Mesothelial cell of epicardium (in vitro differentiated cells): ENCODE measurements at places on chromosomes 2 and 18.
A peak's percentile ranks its signal among the peaks of the same experiment; 100 is the strongest.

- peaks cover 3% of the 10 kb centered on the region for H3K36me3 ChIP-seq
- peaks cover 4% of the 10 kb centered on the region for H3K4me1 ChIP-seq
- no peak overlapping the region for H3K27ac ChIP-seq
- no peaks in the 10 kb centered on the region for H3K27me3 ChIP-seq
Observed at GRCh38 chr2:190707726-190708125, 58.8 kb downstream of the NAB1 start.

DNA sequence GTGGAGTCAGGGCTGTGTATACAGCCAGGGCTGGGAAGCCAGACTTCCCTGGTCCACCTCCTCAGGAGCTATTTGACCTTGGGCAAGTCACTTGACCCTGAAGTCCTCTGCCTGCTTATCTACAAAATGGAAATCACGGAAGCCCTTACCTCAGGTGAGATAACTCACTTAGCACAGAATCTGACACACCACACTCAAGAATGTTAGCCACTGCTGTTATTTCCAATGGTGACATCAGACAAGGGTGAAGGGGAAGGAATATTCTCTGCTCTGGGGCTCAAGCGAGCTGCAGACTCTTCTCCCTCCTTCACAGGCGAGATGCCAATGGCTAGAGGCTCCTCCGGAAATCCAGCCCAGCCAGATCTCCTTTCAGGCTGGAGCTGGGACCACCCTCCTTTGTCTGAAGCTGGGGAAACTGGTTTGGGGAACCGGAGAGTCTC is 189.6 kb downstream of the HAUS1 start:
- no peak for DNase-seq
- H3K4me3 ChIP-seq: no peak overlapping the region
- H3K36me3 ChIP-seq: no peaks in the 10 kb centered on the region
- no peaks in the 10 kb centered on the region for H3K27me3 ChIP-seq
- H3K27ac ChIP-seq: no peak overlapping the region

DNA sequence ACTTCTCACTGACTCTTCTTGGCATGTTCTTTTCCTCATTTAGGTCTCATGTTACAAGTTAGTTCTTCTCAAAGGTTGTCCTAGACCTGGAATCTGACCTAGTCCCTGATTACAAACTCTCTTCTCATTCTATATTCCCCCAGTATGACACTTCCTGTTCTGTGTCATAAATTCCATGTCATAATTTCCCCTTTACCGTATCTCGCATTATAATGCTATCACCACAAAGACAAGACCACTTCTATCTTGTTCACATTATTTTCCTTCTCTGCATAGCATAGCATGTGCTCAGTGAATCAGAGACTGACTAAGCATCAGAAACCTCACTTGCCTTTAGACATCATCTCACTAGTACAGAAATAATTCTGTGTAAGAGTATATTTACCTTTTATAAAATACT is 63.6 kb upstream of the CAVIN2 start:
- H3K27me3 ChIP-seq: no peaks in the 10 kb centered on the region
- H3K27ac ChIP-seq: no peak overlapping the region
- no peaks in the 10 kb centered on the region for H3K36me3 ChIP-seq
- no peak overlapping the region for H3K4me3 ChIP-seq
- peaks cover 20% of the 10 kb centered on the region for H3K4me1 ChIP-seq

DNA sequence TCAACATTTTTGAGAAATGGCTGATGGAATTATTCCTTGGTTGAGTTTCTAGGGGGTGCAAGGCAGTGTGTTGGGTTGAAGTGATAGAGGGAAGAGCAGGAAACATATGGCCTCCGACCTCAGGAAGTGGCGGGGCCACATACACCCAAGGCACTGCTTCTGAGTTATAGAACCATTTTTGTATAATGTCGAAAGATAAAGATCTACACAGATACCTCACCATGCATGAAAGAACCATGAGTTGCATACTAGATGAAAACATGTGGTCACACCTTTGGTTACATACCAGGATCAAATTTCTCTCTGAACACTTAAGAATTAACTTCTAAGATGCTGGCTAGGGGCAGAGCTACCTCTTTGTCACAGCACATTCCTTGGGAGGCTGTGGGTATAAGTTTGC is 23.2 kb downstream of the LAMA3 start:
- no peaks in the 10 kb centered on the region for H3K27me3 ChIP-seq

DNA sequence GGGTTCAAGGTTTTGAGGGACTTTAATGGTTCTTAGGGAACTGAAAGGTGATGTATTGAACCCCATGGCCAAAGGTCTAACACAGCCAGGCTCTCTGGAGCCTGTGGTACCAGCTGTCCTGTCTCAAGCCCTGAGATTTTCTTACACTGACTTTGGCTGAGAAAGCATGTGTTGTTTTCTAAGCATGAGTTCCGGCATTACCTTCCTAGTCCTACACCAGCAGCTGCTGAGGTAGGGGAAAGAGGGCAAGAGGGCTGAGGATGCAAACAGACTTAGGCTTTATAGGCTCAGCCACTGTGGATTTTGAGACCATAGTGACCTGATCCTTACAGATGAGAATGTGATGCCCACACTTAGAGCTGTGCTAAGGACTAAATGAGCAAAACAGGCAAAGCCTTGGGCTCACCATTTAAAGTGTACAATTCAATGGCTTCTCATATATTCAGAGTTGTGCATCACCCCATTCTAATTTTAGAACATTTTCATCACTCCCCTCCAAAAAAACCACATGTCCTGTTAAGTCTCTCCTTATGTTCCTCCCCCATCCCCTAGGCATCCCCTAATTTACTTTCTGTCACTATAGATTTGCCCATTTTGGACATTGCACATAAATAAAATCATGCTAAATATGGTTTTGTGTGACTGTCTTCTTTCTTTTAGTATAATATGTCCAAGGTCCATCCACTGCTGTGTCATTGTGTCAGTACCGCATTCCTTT is 99.7 kb upstream of the OTOS start:
- H3K27ac ChIP-seq: no peak overlapping the region
- DNase-seq: no peak
- peaks cover 7% of the 10 kb centered on the region for H3K4me1 ChIP-seq
- no peaks in the 10 kb centered on the region for H3K27me3 ChIP-seq

DNA sequence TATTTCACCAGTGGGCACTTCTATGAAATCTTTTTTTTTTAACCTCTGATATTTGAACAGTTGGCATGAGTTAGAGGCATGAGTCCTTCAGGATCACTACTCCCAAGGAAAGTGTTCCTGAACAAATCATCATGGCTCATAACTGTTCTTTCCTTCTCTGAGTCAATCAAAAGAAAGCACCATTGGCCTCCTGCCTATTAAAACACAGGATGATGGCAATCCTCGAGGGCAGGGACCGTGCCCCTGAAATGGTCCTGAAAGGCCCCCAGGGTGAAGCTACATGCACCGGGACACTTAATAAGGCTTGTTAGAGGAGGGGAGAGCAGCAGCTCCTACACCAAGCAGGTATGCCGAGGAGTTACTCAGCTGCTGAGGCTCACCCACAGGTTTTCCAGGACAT is 43.5 kb downstream of the SLC14A2 start:
- H3K4me3 ChIP-seq: no peak overlapping the region
- H3K27me3 ChIP-seq: no peaks in the 10 kb centered on the region
- DNase-seq: no peak
- no peaks in the 10 kb centered on the region for H3K36me3 ChIP-seq
- no peaks in the 10 kb centered on the region for H3K4me1 ChIP-seq

DNA sequence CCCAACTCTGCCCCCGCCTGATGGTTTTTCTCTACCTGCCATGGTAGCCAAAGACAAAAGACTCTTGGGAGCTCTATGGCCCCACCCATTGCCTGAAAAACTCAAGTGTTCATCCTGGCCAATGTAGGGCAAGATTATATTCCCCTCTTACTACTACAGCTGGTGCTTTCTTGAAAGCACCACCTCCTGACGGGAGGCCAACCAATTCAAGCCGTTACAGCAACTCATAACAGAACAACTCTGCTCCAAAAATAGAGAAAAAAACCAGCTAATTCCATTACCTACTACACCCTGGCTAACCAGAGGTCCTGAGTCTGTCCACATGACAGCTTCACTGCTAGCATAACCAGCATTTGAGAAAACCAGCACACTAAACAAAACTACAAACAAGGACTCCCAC is 127.5 kb upstream of the GAREM1 start:
- no peaks in the 10 kb centered on the region for H3K36me3 ChIP-seq
- H3K27me3 ChIP-seq: peaks cover 3% of the 10 kb centered on the region
- H3K4me3 ChIP-seq: no peak overlapping the region
- no peaks in the 10 kb centered on the region for H3K4me1 ChIP-seq
- H3K27ac ChIP-seq: no peak overlapping the region
- DNase-seq: no peak

DNA sequence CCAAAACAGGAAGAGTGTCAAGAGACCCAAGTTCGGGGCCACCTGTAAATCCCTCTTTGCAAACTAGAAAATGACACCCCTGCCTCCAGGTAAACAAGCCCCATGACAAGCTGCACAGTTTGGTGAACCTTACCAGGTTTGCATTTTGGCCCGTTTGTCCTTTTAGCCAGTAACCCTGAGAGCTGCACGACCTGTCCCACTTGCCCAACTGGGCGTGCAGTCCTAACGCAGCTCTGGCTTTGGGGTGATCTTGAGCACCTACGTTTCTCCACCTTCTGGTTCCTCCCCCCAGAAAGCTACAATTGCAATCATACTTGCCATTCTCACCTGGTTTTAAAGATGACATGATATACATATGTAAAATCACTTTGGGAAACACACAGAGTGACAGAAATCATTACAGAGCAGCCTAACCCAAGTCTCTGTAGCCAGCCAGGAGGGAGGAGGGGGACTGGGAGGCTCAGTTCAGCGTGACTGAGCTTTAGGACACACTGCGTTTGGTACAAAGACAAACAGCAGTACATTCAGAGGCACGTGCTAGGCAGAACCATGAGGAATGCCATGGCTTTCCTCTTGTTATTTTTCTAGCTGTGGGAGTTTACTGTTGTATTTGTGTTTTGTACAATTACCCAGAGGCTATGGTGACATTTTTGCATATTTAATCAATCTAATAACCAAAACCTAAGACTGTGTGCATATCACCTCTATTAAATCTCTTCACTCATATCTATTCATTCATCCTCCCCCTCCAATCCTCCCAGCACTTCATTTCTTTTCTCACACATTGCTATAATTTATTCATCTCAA is 304.0 kb downstream of the IRS1 start:
- no peaks in the 10 kb centered on the region for H3K27me3 ChIP-seq
- H3K4me3 ChIP-seq: no peak overlapping the region
- H3K36me3 ChIP-seq: peaks cover 3% of the 10 kb centered on the region
- H3K27ac ChIP-seq: no peak overlapping the region

GRCh38 chr2:151261977-151262291 is 271 bp upstream of the RBM43 start:
- DNase-seq: no peak
- peaks cover 2% of the 10 kb centered on the region for H3K36me3 ChIP-seq
- H3K4me1 ChIP-seq: peaks cover 20% of the 10 kb centered on the region
- H3K27ac ChIP-seq: peak overlapping the region; percentile 96
- H3K27me3 ChIP-seq: no peaks in the 10 kb centered on the region
- H3K4me3 ChIP-seq: peak overlapping the region; percentile 87

DNA sequence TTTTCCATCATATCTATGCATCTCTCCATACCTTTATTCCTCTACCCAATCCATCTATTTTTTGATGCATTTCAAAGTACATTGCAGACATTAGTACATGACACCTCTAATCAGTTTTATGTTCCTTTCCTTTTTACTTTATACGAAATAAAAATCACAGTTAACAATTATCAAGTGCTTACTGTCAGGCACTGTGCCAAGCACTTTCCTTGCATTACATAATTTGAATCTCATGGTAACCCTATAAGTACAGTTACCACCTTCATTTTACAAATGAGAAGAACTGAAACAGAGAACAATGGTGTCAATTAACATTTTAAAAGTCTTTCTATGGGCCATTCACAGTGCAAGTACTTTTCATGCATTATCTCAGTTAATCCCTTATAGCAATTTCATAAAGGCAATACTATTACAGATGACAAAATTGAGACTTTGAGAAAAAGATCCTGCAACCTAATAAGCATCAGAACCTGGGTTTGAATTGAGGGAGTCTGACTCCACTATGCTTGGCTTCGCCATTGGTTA is 544.4 kb upstream of the TNP1 start:
- H3K4me3 ChIP-seq: no peak overlapping the region
- H3K27ac ChIP-seq: peak overlapping the region; percentile 31
- H3K36me3 ChIP-seq: no peaks in the 10 kb centered on the region
- H3K27me3 ChIP-seq: no peaks in the 10 kb centered on the region
- no peak for DNase-seq

- peaks cover 10% of the 10 kb centered on the region for H3K36me3 ChIP-seq
- peaks cover 17% of the 10 kb centered on the region for H3K4me1 ChIP-seq
- H3K27ac ChIP-seq: no peak overlapping the region
- DNase-seq: no peak
- no peaks in the 10 kb centered on the region for H3K27me3 ChIP-seq
- no peak overlapping the region for H3K4me3 ChIP-seq
Observed at GRCh38 chr2:32425719-32426141, 68.9 kb downstream of the BIRC6 start.

- no peak overlapping the region for H3K4me3 ChIP-seq
- H3K27ac ChIP-seq: no peak overlapping the region
- H3K27me3 ChIP-seq: no peaks in the 10 kb centered on the region
- no peak for DNase-seq
Observed at GRCh38 chr2:144875290-144875969, 355.5 kb upstream of the ZEB2 start.

GRCh38 chr2:238100821-238101771 is 956 bp downstream of the ESPNL start:
- H3K4me1 ChIP-seq: peaks cover 2% of the 10 kb centered on the region
- no peak overlapping the region for H3K4me3 ChIP-seq
- H3K36me3 ChIP-seq: peaks cover 1% of the 10 kb centered on the region
- H3K27me3 ChIP-seq: no peaks in the 10 kb centered on the region

- peaks cover 3% of the 10 kb centered on the region for H3K4me1 ChIP-seq
- H3K36me3 ChIP-seq: no peaks in the 10 kb centered on the region
- DNase-seq: no peak
- H3K27ac ChIP-seq: no peak overlapping the region
- no peaks in the 10 kb centered on the region for H3K27me3 ChIP-seq
Observed at GRCh38 chr2:234271338-234271737, 220.8 kb downstream of the SPP2 start.

DNA sequence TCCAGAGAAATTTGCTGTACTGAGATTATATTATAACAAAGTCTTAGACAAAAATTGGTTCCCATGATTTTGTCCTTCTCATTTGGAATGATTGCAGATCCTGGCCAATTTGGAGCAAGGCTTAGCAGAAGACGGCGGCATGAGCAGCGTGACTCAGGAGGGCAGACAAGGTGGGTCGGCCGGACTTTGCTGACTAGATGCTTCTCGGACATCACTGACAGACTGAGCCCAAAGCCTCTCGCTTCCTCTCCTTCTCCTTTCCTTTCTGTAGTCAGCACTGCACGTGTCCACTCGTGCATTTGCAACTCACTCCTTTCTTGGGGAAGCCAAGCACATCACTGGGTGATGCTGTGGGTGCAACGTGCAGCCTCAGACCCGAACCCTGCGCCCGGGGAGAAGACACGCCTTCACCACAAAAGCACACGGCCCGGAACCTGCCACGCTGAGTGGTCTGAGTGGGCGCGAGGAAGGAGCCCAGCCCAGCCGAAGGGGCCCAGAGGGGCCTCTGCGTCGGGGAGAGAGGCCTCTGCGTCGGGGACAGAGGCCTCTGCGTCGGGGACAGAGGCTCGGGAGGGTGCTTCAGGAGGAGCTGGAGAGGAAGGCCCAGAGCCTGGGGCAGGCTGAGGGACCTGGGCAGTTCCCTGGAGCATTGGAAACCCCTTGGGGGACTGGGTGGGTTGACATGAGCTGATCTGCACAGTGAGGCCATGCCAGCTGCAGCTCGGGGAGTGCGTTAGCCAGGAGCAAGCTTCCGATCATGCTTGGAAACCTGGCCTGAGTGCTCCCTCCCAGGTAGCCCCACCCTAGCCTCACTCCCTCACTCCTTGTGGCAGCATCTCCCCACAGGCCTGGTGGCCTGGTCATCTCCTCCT is 61.6 kb downstream of the ADI1 start:
- H3K27me3 ChIP-seq: no peaks in the 10 kb centered on the region
- no peak overlapping the region for H3K4me3 ChIP-seq
- no peak for DNase-seq
- H3K27ac ChIP-seq: no peak overlapping the region
- peaks cover 20% of the 10 kb centered on the region for H3K36me3 ChIP-seq
